NCI-H1417 treated with DMSO at 0.1 percent for 48 hours (cell line): ENCODE measurements at places on chromosomes 2 and 18.

- DNase-seq, result no peak
Measured at GRCh38 chr2:46737577-46737976, 178.0 kb downstream of the MCFD2 start.

GRCh38 chr18:62713651-62714247 is 1.6 kb upstream of the PHLPP1 start:
- no peak for DNase-seq

- DNase-seq, result no peak
Measured at GRCh38 chr2:5932556-5933469, 240.6 kb downstream of the SOX11 start.

DNA sequence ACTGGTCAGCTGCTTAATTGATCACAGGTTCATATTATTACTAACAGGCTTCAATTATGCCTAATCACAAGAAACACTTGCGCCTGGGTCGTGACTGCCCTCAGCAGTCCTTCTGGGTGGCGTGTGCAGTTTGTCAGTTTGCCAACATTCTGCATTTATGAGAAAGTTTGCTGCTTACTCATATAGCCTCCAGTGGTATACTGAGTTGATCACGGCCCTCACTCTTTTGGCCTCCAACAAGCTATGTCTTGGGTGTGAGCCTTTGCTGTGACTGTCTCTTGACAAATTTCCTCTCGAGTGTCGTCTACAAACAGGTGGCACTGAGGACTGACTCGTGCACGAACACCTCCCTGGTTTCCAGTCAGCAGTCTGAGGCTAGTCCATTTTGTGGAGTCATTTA is 27.3 kb downstream of the DCDC2C start:
- DNase-seq, result no peak

- peak; percentile 70 for DNase-seq
Measured at GRCh38 chr2:44680983-44681531, 260.4 kb upstream of the SIX3 start.

- DNase-seq, result no peak
Measured at GRCh38 chr2:168589236-168590211, 133.5 kb downstream of the CERS6 start.

DNA sequence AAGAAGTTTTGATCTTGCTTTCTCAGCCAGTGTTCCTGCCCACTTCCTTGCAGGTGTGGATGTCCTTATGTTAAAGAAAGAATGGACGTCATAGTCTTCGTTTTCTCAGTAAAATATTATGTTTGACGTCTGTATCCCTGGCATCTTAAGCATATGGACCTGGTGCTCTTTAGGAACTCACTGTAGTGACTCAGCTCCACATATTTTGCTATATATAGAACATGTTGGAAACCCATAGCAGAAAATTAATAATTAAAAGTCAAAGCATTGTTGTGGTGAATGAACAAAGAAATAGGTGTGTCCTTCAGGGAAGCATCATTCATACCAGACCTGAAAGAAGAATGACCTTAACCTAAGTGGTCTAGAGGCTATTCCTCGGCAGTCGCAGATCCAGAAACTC is 196.1 kb downstream of the MCFD2 start:
- DNase-seq, result no peak

DNA sequence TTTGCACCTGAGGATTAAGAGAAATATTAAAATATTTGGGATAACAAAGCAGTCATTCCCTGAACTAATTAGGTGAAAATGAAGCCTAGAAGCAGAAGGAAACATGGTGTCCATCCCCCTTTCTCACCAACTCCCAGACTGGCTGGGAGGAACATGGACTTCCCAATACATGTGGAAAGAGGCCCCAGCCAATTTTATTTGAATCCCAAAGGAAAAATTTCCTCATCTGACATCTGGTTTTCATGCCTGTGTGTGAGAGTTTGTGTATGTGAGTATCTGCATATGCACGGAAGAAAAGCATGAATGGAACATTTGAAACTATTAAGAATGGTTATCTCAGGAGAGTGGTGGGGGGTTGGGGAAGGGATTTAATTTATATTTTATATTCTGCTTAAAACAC is 84.3 kb downstream of the COPS8 start:
- no peak for DNase-seq

GRCh38 chr2:9069543-9069942 is 66.1 kb upstream of the MBOAT2 start:
- no peak for DNase-seq

DNA sequence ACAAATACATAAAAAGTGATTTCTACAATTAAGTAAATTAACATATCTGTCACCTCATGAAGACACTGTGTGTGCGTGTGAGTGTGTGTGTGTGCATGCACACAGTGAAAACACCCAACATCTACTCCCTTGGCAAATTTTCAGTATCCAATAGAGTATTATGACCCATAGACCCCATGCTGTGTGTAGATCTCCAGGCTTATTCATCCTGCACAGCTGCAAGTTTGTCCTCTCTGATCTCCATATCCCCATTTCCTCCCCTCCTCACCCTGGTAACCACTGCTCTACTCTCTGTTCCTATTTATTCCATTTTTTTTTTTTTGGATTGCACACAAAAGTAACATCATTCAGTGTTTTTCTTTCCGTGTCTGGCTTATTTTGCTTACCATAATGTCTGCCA is 391.0 kb downstream of the SOX11 start:
- no peak for DNase-seq

DNA sequence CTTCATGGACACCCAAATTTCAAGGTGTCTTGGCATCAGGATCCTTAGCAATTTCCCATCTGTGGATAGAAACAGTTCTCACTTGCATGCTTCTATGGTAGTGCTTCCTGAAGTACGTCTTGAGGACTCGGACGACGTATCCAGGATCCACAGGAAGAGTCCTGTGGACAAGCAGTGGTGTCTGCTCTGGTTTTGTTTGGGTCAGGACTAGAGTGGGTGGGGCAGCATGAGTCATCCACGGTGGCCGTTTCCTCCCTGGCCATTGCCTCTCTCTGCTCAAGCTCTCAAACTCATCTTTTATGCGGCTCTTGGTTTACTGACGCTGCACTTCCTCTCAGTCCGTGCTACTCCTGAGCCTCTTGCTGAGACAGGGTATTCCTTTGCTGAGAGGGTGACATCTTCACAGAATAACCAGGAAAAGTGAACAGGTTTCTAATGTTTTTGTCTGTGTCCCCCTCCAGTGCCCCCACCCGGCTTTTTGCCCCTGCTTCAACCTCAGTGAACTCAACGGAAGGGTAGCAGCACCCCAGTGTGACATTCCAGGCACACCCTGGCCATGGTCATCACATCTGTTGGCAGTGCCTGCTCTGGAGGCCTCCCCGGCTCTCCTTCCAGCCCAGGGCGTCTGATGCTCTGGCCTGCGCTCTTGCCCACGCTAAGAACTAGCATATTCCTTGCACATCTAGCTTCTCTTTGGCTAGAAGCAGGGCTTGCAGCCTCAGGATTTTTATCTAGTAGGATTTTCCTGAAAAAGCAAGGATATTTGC is 62.2 kb downstream of the ARMC9 start:
- DNase-seq, result no peak

DNA sequence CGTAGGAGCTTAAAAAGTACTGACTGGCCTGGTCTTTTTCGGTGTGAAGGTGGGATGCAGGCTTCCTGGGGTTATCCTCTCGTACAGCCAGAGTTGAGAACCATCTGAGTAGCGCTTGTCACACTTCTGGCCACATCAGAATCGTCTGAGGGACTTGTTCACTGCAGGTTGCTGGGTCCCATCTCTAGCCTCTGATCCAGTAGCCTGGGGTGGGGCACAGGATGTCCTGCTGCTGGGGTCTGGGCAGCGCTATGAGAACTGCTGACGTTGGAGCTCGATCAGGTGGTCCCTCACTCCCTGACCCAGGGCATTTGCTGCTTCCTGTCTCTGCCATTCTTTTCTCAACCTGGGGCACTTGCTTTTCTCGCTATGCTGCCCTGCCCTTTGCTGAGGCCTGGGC is 7.1 kb upstream of the IL1R2 start:
- no peak for DNase-seq

DNA sequence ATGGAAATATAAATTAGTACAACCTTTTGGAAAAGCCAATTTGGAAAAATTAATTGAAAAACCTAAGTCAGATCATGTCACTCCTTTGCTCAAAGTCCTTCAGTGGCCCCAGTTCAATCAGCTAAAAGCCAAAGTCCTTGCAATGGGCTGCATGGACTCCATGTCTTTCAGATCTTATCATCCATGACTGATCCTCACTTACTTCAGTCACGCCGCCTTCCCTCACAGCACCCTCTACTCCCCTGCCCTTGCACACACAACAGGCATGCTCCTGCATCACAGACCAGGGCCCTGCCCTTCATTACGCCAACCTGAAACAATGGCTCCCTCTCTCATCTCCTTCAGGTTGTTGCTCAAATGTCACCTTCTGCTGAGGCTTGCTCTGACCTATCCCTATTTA is 15.6 kb downstream of the KANSL3 start:
- DNase-seq, result no peak

DNA sequence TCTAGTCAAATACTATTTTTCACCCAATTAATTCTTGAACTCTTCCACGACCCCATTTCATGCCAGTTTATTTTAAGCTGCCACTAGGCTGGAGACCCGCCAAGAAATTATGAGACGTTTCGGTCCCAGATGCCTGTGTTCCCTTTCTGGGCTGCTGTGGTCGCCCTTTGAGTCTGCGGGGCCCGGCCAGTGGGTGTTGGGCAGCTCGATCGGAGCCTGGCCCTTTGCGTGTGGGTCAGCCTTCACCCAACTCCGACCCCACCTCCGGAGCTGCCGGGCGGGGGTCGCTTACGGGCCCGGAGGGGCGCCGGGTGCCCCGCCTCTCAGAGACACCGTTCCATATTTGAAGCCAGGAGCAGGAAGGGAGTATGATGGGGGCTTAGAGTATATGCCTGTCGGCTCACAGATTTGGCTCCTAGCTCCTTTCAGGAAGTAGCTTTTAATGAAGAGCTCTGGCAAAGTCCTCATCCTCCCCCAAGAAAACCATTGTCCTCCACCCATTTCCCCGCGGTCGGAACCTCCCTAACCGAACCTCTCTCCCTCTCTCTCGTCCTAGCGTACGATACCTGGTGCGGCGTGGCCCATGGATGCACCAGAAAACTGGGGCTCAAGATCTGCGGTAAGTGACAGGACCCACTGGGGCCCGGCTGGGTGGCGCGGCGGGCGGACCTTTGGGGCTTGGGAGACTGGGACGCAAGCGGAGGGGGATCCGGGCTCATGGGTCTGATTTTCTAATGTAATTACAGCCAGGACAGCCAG is 5.0 kb downstream of the GAD1 start:
- no peak for DNase-seq

DNA sequence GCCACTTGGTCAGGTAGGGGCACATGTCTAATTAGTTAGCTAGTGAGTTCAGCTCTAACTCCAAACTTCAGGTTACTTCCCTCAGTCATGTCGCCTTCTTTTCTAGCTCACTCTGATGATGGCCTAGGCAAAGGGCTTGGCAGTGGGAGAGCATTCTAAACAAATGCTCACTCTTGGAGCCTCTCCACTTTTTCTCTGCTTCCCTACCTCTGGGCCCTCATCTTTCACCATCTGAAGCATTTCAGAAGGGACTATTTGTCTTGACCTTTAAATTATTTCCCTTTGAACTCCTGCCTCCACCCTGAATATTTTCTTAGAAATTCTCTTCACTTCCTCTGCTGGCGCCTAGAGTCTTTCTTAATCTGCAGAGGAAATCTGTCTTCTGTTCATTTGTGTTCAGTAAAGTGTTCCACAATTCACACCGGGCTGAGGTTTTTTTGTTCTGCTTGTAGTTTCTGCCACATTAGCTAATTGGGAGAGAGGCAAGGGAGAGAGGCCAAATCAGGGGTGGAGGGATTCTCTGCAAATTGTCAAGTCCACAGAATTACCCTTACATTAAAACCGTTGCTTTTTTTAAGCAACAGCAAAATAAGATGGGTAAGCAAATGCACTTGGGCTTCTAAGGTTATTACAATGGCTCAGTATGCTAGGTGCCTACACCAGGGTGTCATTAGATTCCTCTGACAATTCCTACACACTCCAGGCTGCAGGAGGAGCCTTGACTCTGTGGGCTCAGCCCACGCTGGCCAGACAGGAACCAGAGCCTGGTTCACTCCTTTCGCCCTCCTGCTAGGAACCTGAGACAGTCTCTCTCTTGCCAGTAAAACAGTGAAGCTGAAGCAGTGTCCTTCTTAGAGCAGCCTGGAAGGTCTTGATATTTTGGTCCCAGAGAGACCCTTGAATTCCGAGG is 5.5 kb downstream of the MSGN1 start:
- no peak for DNase-seq

DNA sequence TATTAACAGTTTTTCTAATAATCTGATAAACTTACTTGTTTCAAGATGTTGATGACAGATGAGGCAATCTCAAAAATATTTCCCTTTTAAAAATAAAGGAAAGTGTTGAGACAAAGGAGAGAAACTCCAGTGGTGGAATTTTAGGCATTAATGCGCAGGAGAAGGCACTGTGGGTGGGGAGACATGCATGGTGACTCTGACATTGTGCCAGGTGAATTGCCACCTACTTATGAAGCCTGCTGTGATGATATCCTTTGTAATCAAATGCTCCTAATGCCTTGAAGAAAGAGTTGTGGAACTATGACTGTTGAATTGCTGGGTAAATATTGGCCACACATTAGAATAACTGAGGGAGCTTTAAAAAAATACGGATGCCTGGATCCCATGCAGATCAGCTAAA is 101.4 kb downstream of the PLA2R1 start:
- no peak for DNase-seq

DNA sequence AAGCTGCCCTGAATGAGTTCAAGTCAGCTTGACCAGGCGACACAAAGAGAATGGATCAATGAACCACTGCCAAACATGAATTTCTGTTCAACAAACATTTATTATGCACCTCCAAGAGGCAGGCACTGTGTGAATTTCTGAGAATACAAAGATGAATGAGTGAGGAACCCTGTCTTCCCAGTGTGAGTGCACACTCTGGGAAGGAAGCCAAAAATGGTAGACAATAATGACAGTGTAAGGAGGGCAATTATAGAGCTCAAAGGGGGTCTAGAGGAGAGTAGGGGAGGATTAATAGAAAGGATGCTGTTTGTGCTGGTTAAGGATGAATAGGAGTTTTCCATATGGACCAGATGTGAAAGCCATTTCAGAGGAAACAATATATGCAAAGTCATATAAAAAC is 213.4 kb downstream of the DCC start:
- DNase-seq, result peak; percentile 20

GRCh38 chr2:199940373-199940772 is 14.9 kb downstream of the TYW5 start:
- peak; percentile 2 for DNase-seq

DNA sequence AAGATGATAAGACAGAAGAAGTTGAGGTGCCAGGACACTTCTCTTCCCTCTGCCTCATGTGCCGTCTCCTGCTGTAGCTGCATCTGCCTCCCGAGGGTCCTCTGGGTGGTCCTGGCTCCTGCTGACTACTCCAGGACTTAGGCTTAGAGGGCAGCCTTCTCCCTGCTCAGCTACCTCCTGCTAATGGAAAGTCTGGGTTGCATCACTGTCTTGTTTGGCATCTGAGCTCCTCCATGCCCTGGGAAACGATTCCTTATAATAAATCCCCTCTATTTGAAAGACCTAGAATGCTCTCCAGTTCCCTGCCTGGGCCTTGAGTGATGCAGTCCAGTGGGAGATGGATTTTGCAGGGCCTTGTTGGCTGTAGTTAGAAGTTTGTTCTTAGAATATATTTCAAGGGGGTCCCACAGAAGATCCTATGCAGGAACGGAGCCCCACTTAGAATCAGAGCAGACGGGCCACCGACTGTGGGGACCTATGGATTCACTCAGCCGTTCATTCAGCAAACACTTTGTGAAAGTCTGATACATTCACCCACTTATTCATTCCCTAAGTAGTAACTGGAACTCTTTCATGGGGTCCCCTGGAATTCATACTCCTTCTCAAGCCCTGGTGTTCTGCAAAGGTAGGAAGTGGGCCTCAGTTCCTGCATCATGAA is 269.8 kb upstream of the HDAC4 start:
- no peak for DNase-seq
